Activated T-helper 17 cell treated with anti-CD3 and anti-CD28 coated beads, Interleukin-2, amount 50 U/mL, for 72 hours (primary cell): ENCODE measurements at places on chromosomes 16 and 17. TPM values are rescaled to one million over a fixed set of nuclear protein-coding genes. Genes with fewer than 3 reads are reported as not detected.

Gene MARCHF10
- total RNA-seq, result 0.13 TPM

Gene KRT222
- total RNA-seq, result not detected

Gene KRTAP4-7
- not detected for total RNA-seq

Gene CTRB1
- total RNA-seq, result not detected

Gene HEATR9
- total RNA-seq, result not detected

Gene SLC9A5
- 3.5 TPM for total RNA-seq

Gene SHCBP1
- total RNA-seq, result 55.5 TPM

Gene ZFP3
- total RNA-seq, result 1.4 TPM

Gene ETV4
- 0.56 TPM for total RNA-seq

Gene DNAI2
- total RNA-seq, result 0.19 TPM

Gene C16orf89
- not detected for total RNA-seq

Gene SLC16A13
- total RNA-seq, result 10.7 TPM

Gene KRT32
- not detected for total RNA-seq

Gene PRR11
- total RNA-seq, result 76.9 TPM

Gene ZP2
- not detected for total RNA-seq

Gene NDUFAF8
- total RNA-seq, result 33.4 TPM

Gene CPHXL2
- total RNA-seq, result not detected

Gene HP
- total RNA-seq, result not detected

Gene KRTAP4-9
- not detected for total RNA-seq

Gene UQCRC2
- 322 TPM for total RNA-seq

Gene KCNAB3
- 8.6 TPM for total RNA-seq

Gene SECTM1
- 22.3 TPM for total RNA-seq

Gene TNFSF12
- 44.2 TPM for total RNA-seq

Gene ARHGAP23
- 0.69 TPM for total RNA-seq

Gene NUPR1
- not detected for total RNA-seq

Gene TSEN54
- 25.3 TPM for total RNA-seq

Gene RPH3AL
- total RNA-seq, result 1.9 TPM

Gene TLCD3B
- total RNA-seq, result 7.4 TPM

Gene B9D1
- total RNA-seq, result 2.8 TPM

Gene CACNA1G
- total RNA-seq, result 0.11 TPM

Gene ZNF287
- 6.3 TPM for total RNA-seq

Gene ABI3
- 36.1 TPM for total RNA-seq

Gene ATP2C2
- total RNA-seq, result not detected

Gene ITGAX
- 25.5 TPM for total RNA-seq

Gene BRIP1
- 21.7 TPM for total RNA-seq

Gene ZNF750
- total RNA-seq, result not detected

Gene FLCN
- total RNA-seq, result 50.6 TPM

Gene C1QTNF8
- total RNA-seq, result not detected

Gene ZNF652
- total RNA-seq, result 13.1 TPM

Gene HBZ
- total RNA-seq, result not detected

Gene SMTNL2
- total RNA-seq, result not detected

Gene MSLN
- not detected for total RNA-seq

Gene FAM20A
- not detected for total RNA-seq

Gene KRT15
- total RNA-seq, result not detected
